ENCODE measurements at places on chromosomes 12 and 14.

DNA sequence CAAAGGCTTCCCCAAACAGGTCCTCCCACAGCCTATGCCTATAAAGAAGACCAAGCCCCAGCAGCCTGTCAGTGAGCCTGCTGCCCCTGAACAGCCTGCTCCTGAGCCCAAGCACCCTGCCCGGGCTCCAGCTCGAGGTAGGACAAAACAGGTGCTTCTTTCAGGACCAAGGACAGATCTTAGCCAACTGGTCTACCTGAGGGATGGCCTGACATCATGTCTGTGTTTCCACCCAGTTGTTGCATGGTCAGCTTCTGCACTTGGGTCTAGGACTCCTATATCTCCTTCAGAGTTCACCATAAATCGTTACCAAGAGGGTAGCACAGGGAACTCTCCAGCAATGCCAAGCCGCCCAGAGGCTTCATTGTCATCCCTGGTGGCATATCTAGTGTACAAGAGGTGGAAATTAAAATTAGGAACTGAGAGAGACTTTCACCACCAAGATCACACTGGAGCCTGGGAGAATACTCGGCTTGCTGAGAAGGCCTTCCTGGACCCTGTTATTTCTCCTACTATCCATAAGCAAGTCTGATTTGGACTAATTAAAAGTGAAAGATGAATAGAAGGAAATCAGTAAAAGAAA, 38.2 kb upstream of the OAS1 start:
- DNase-seq, result no peak

DNA sequence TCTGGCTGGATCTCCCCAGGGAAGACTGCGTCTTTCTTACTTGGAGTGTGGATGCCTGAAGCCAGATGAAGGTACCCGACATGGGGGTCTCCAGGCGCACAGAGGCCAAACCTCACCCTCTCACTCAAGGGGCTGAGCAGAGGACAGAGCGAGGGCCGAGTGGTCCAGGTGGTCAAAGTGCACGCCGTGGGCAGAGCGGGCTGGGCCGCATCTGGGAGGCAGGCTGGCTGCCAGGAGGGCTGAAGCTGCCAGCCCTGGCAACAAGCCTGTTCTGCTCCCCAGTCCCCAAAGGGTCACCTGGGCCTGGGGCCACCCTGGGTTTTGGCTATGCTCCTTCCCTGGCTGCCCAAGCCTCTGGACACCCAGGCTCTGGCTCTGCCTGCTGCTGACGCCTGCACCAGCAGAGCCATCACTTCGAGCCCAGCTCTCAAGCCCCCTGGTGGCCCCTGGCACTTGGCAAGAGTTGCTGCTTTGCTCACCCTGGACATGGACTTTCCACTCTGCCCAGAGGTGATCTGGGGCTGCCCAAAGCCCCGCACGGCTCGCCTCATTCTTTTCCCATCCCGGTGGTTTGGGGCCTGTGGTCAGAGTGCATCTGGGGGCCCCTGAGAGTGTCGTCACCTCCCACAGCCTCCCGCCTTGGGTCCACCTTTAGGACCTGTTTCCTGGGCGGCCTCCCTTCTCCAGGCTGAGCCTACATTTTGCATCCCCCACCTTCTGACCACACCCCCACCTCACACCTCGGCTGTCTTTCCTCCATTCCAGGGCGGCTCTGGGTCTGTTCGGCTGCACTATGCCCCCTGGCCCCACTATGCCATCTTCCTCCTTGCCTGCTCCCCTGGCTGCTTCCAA, 2.8 kb downstream of the ADSS1 start:
- DNase-seq, result no peak

DNA sequence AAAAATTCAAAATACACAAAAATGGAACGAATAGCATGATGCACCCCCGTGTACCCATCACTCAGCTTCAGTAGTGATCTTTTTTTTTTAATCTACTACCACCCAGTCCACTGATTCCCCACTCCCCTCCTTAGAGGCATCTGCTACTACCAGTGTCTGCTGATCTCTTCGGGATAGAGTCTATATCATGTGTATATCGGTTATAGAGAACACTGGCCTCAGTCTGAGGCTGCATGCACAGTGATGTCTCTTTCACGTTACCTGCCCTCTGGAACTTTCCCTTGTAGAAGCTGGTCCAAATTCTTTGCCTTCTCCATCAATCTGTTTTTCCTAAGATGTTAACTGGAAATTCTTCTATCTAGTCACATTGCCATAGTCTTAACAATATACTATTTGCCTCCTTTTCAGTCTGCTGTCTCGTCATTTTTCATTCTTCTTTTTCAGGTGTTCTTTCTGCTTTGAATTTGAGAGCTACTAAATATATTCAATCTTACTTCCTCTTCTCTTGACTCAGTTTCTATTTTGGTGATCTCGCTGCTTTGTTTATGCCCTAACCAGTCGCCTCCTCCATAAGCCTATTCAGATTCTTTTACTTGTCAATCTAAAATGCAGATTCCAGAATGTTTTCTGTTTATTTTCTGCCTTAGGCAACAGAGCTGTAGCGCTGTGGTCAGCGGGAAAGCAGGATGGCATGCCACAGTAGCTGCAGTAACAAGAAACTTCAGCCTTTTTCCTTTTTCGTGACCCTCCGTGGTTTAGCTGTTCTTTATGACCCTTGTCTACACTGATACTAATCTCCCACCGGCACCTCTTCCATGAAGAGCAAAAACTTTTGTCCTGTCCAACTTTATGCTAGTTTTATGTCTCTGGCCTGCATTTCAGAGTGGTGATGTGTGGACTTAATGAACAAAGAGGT, 67.0 kb downstream of the FBXW8 start:
- DNase-seq, result no peak

GRCh38 chr14:34275078-34275477, 187.0 kb downstream of the SPTSSA start:
- no peak for DNase-seq

GRCh38 chr12:18546399-18546798, 191.4 kb downstream of the PLCZ1 start:
- DNase-seq, result no peak
